ENCODE measurements at places on chromosomes 5 and 9. TPM values are rescaled to one million over a fixed set of nuclear protein-coding genes. Genes with fewer than 3 reads are reported as not detected.

DNA sequence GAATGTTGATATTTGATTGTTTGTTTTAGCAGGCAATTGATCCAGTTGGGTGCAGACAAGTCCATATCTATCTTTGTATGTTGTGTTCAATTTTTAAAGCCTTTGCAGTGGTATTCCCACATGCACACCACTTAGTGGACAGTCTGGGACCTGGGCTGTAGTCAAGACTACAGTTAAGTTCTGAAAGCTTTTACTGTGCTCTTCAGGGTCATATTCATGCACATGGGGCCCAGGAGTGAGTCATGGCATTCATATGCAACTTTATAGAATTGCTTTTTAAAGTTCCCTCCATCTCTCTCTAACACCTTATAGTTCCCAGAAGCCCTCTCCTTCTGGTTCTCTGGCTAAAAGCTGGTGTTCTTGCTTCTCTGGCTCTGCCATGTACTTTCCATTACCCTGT lies 228.2 kb upstream of the CCNH start:
- no peak overlapping the region for H3K27ac ChIP-seq
- H3K4me3 ChIP-seq, result no peak overlapping the region
- H3K27me3 ChIP-seq, result no peaks in the 10 kb centered on the region
- DNase-seq, result no peak

- no peak overlapping the region for H3K4me3 ChIP-seq
- H3K4me1 ChIP-seq, result no peaks in the 10 kb centered on the region
- H3K27ac ChIP-seq, result no peak overlapping the region
- DNase-seq, result no peak
These were observed 465.7 kb downstream of the DIRAS2 start for GRCh38 chr9:90176901-90177300.

DNA sequence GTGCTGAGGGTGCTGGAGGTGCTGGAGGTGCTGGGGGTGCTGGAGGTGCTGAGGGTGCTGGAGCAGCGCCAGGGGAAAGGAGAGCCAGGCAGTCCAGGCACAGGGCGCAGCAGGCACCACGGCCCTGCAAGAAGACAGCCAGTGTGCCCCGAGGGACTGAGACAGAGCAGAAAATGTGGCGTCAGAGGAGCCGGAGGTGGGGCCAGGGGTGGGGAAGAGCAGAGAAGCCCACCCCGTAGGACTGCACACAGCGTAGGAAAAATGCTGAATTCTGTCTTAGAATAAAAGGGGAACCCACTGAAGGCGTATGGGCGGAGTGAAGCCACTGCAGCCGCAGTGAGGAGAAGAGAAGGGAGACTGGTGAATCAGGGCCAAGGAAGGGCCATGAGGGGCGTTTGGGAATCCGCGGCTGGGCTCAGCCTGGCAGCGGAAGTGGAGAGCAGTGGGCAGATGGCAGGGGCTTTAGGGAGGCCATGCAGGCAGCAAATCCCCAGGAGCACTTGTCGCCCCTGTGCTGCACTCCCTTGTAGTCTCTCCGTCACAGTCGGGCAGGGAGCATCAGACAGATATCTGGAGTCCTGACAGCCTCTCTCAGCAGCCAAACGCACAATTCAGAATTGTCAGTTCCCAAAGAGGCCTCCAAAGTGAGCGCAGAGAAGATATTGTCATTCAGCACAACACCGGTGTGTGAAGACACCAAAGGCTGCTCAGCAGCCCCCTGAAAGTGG lies 35.9 kb upstream of the LECT2 start:
- DNase-seq, result peak; percentile 86
- peaks cover 39% of the 10 kb centered on the region for H3K4me1 ChIP-seq
- H3K27me3 ChIP-seq, result no peaks in the 10 kb centered on the region
- H3K36me3 ChIP-seq, result no peaks in the 10 kb centered on the region
- no peak overlapping the region for H3K4me3 ChIP-seq
- H3K27ac ChIP-seq, result peak overlapping the region; percentile 25

GRCh38 chr5:159422361-159422760 lies 92.1 kb upstream of the IL12B start:
- no peaks in the 10 kb centered on the region for H3K4me1 ChIP-seq
- no peak for DNase-seq
- no peaks in the 10 kb centered on the region for H3K36me3 ChIP-seq
- H3K27me3 ChIP-seq, result no peaks in the 10 kb centered on the region

DNA sequence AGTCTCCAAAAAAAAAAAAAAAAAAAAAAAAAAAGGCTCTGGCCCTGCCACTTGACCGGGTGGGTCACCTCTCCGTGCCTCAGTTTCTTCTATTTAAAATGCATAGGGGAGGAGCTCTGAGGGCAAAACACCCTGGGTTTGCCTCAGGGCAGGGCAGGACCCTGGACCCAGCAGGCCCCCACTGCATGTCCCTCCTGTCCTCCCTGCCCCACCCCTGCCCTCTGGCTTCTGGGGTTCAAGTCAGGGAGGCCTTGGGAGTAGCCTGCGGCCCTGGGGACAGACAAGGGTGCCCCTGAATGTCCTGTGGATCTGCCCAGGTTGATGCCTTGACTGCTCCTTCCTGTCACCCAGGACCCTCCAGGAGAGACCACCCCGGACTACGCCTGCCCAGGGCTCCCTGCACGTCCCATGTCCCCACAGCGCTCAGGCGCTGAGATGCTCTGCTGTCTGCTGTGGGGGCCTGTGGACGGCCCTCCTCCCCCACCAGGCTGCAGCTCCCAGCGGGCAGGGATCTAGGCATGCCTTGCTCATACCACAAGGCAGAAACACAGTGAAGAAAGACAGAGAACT lies 35.4 kb downstream of the ADAMTS2 start:
- H3K36me3 ChIP-seq, result no peaks in the 10 kb centered on the region
- no peak overlapping the region for H3K27ac ChIP-seq
- H3K4me3 ChIP-seq, result no peak overlapping the region
- H3K4me1 ChIP-seq, result peaks cover 11% of the 10 kb centered on the region

DNA sequence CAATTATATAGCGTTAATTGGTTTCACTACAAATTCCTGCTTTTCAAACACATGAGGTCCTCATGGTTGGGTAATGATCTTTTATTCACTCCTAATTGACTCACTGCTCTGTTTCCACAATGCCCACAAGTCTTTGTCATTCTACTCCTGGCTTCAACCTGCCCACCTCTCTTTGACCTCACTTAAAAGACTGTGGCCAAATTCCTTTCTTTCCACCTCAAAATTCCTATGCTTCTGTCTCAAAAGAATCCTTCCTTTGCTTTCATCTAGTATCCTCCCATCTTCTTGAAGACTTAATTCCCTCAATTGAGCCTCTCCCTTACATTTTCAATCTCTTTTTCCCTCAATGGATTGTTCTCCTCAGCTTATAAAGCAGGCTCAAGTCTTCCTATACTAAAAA lies 4.9 kb downstream of the APBA1 start:
- no peaks in the 10 kb centered on the region for H3K27me3 ChIP-seq
- no peaks in the 10 kb centered on the region for H3K36me3 ChIP-seq
- H3K4me1 ChIP-seq, result peaks cover 9% of the 10 kb centered on the region
- no peak overlapping the region for H3K27ac ChIP-seq
- no peak for DNase-seq

DNA sequence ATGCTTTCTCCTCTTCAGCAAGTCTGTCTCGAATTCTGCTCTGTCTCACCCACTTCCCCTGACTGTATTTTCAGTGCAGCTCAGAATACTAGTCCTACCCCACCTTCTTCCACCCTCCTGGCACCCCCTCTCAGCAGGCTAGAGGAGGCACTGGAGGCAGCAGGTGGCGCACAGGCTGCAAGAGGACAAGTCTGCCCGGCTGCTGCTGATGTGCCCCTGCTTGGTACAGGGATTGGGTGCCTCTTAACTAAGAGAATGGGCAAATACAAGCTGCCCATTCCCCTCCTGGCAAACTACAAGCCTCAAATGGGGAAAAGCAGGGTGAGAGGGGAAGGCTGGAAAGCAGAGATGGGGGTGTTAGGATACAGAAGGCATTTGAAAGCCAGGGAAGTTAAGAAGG lies 5.1 kb downstream of the TLN1 start:
- peak overlapping the region; percentile 97 for H3K27ac ChIP-seq
- H3K27me3 ChIP-seq, result no peaks in the 10 kb centered on the region

DNA sequence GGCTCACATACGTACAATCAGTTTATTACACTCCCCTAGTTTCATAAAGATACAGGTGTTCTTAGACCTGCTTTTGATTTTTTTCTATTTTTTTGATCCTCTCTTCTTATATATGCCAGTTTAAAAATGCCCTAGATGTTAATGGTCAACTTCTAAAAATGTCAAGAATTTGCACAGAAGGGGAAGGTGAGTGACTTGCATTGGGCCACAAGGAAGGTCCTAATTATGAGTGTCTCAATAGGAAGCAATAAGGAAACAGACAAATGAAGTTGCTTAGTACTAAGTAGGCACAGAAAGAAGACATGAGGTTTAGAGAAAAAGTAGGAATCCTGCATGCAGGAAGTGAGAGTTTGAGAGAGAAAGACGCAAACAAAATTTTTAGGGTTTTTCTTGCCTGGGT lies 3.2 kb upstream of the CCDC171 start:
- no peak overlapping the region for H3K4me3 ChIP-seq
- DNase-seq, result no peak
- no peaks in the 10 kb centered on the region for H3K27me3 ChIP-seq
- H3K27ac ChIP-seq, result no peak overlapping the region
- no peaks in the 10 kb centered on the region for H3K36me3 ChIP-seq

GRCh38 chr9:33161589-33162132 lies 5.5 kb downstream of the B4GALT1 start:
- no peak overlapping the region for H3K4me3 ChIP-seq
- peak overlapping the region; percentile 91 for H3K27ac ChIP-seq
- peaks cover 92% of the 10 kb centered on the region for H3K4me1 ChIP-seq
- H3K36me3 ChIP-seq, result no peaks in the 10 kb centered on the region
- DNase-seq, result no peak

DNA sequence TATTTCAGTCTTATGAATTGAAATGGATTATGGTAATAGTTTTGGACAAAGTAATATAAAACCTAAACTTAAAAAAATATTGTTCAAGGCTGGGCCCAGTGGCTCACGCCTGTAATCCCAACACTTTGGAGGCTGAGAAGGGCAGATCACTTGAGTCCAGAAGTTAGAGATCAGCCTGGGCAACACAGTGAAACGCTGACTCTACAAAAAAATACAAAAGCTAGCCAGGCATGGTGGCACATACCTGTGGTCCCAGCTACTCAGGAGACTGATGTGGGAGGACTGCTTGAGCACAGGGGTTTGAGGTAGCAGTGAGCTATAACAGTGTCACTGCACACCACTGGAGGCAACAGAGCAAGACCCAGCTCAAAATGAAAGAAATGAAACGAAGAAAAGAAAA lies 81.9 kb downstream of the SCAI start:
- no peak for DNase-seq
- H3K27me3 ChIP-seq, result no peaks in the 10 kb centered on the region

GRCh38 chr5:124349931-124350330 lies 396.5 kb downstream of the ZNF608 start:
- no peaks in the 10 kb centered on the region for H3K4me1 ChIP-seq
- no peaks in the 10 kb centered on the region for H3K27me3 ChIP-seq
- H3K36me3 ChIP-seq, result no peaks in the 10 kb centered on the region
- H3K4me3 ChIP-seq, result no peak overlapping the region

DNA sequence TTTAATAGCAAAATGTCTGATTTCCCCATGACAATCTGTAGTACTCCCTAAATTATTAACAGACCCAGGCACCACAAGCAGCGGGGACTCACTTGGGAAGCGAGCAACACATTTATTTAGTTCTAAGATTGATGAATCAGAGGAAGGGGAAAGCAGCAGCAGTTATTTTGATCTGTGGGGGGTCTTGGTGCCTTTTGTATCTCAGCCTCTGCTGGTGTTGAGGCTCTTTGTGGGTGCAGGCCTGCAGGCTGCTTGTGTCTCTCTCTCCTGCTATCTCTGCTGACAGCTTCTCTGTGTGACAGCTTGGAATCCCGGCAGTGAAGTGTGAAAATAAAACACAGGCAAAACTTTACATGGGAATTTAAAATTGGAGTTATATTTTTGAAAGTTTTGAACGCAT lies 878.2 kb upstream of the DMAC1 start:
- H3K36me3 ChIP-seq, result no peaks in the 10 kb centered on the region
- no peak for DNase-seq
- no peaks in the 10 kb centered on the region for H3K4me1 ChIP-seq
- H3K4me3 ChIP-seq, result no peak overlapping the region
- no peak overlapping the region for H3K27ac ChIP-seq

GRCh38 chr5:175894271-175894670 lies 22.9 kb downstream of the CPLX2 start:
- peaks cover 8% of the 10 kb centered on the region for H3K4me1 ChIP-seq
- H3K4me3 ChIP-seq, result no peak overlapping the region
- no peaks in the 10 kb centered on the region for H3K27me3 ChIP-seq
- H3K36me3 ChIP-seq, result no peaks in the 10 kb centered on the region
- no peak for DNase-seq
- H3K27ac ChIP-seq, result no peak overlapping the region

- no peak overlapping the region for H3K4me3 ChIP-seq
- no peak for DNase-seq
- no peaks in the 10 kb centered on the region for H3K4me1 ChIP-seq
- H3K27ac ChIP-seq, result no peak overlapping the region
- no peaks in the 10 kb centered on the region for H3K36me3 ChIP-seq
- no peaks in the 10 kb centered on the region for H3K27me3 ChIP-seq
These were observed 43.4 kb upstream of the RGS7BP start for GRCh38 chr5:64462391-64462790.

GRCh38 chr5:96851312-96852062 lies 24.8 kb upstream of the ERAP2 start:
- H3K36me3 ChIP-seq, result no peaks in the 10 kb centered on the region
- H3K27ac ChIP-seq, result no peak overlapping the region
- H3K4me1 ChIP-seq, result peaks cover 7% of the 10 kb centered on the region
- no peak overlapping the region for H3K4me3 ChIP-seq

DNA sequence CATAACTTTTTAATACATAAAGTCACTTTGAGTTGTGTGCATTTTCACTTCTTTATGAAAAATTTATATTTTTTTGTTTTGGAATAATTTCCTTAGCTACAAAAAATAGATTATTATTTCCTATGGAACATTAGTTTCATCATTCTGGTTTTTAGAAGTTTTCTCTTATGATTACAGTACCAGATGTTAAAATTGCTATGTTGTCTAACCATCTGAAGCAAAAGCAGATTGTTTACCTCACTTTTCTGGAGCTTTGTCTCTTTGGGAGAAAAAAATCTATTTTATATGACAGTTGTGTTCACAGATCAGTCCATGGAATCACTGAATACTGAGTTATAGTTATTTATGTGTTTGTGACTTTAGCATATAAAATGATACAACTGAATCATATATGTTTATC lies 708.9 kb upstream of the RIOK2 start:
- H3K4me1 ChIP-seq, result peaks cover 17% of the 10 kb centered on the region
- H3K36me3 ChIP-seq, result no peaks in the 10 kb centered on the region
- H3K4me3 ChIP-seq, result no peak overlapping the region
- DNase-seq, result no peak

GRCh38 chr9:1732670-1733069 lies 282.5 kb upstream of the SMARCA2 start:
- no peaks in the 10 kb centered on the region for H3K27me3 ChIP-seq
- no peak overlapping the region for H3K4me3 ChIP-seq
- H3K36me3 ChIP-seq, result no peaks in the 10 kb centered on the region
- H3K27ac ChIP-seq, result no peak overlapping the region
- DNase-seq, result no peak

ANKRD18B gene
- total RNA-seq, result not detected

CCT5 gene
- total RNA-seq, result 165 TPM

MORN5 gene
- total RNA-seq, result 5.8 TPM

PCA3 gene
- under 0.01 TPM for total RNA-seq

ZNF366 gene
- 3.3 TPM for total RNA-seq

ANKRD55 gene
- total RNA-seq, result not detected

LEAP2 gene
- total RNA-seq, result 0.23 TPM

SPINK13 gene
- total RNA-seq, result not detected

CCDC180 gene
- 1.9 TPM for total RNA-seq

TRAF1 gene
- total RNA-seq, result 7.4 TPM

PCDHGA12 gene
- 11.9 TPM for total RNA-seq

GGTA1 gene
- total RNA-seq, result 18.7 TPM

PCDHGB7 gene
- total RNA-seq, result 13.9 TPM

C8G gene
- total RNA-seq, result not detected

RNF224 gene
- total RNA-seq, result not detected

BTNL3 gene
- not detected for total RNA-seq

Measured in esophagus muscularis mucosa (tissue), 4 donors.